Calu3 (cell line): ENCODE measurements at places on chromosomes 16 and 17. TPM values are rescaled to one million over a fixed set of nuclear protein-coding genes. Genes with fewer than 3 reads are reported as not detected.

RHBDF2 gene
- 47.7 and 47.9 TPM in 2 replicates for total RNA-seq

- DNase-seq, result no peak
Observed at GRCh38 chr16:80554033-80554432, 13.2 kb downstream of the DYNLRB2 start.

DNA sequence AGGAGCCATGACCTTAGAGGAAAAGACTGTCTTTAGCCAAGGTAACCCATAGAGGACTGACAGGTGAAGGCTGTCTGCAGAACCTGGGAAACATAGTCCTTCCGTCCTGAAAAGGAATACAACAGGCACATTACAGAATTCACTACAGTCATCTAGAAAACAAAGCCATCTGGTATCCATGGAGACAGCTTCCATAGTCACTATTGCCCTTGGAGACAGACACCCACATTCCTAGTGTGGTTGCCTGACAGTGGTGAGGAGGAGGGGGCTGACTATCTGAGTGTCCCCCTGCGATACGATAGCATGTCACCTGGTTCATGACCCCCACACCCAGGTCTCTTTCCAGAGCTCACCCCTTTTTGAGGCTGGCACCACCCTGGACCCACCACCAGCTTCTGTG lies 254.7 kb downstream of the CDH13 start:
- no peak for DNase-seq

GRCh38 chr17:36592316-36592715 lies 637 bp downstream of the DHRS11 start:
- peak; percentile 80 for DNase-seq

DNA sequence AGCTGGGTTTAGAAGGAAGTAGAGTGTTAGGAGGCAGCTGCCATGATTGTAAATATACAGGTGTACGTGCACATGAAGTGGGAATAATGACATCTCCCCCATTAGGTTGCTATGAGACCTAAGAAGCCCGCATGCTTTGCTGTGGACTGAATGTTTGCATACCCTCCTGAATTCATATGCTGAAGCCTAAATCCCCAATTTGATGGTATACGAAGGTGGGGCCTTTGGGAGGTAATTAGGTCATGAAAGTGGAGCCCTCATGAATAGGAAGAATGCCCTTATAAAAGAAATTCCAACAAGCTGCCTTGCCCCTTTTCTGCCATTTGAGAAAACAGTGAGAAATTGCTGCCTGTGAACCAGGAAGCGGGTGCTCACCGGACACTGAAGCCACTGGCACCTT lies 44.0 kb downstream of the CCDC182 start:
- no peak for DNase-seq

DNA sequence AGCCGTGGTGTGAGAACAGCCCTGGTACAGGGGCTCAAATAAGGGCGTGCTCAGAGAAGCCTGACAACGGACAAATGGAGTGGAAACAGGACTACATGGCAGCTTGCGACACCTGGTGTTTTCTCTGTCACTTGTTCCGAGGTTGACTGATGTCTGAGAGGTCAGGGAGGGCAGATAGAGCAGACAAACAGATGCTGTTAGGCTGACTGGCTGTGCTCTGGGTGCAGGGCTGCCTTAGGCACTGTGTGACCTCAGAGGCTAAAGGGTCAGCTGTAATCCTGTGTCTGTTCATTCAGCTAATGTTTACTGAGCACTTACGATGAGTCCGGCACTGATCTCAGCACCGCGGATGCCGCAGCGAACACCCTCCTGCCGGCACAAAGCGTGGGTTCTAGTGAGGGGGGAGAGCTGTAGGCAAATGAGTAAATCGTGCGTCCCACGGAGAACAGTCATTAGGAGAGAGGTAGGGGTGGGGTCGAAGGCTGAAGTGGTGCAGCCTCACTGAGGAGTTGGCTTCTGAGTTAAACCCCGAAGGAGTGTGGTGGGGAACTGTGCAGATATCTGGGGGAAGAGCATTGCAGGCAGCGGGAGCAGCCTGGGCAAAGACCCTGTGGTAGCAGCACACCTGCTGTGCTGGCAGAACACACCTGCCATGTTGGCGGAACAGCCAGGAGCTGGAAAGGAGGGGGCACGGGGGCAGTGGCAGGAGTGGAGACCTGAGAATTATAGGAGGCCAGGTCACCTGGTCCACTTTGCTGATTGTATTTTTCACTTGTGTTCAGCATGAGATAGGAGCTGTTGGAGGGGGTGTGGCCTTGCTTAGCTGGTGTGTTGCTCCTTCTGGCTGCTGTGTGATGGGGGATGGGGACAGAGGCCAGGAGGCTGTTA lies 35.0 kb downstream of the GPT2 start:
- no peak for DNase-seq

DNA sequence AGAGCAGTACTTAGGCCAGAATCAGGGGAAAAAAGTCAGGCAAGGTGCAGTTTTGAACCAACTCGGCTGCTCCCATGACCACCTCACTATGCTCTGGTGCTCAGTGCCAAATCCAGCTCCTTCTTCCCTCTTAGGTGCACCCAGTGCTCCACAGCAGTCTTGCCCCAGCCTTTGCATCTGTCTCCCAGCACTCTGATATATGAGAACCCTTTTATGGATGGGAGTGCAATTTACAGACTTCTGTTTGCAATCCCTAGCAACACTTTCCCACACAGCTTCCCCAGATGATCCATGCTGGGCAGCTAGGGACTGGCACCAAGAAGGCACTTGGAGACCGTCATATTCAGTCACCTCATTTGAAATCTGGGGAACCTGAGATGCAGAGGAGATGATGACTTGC lies 267.9 kb upstream of the CCL2 start:
- no peak for DNase-seq

- no peak for DNase-seq
Observed at GRCh38 chr17:75318615-75319222, 29.5 kb upstream of the SLC25A19 start.

- no peak for DNase-seq
Observed at GRCh38 chr16:55398762-55399161, 74.8 kb downstream of the IRX6 start.

DNA sequence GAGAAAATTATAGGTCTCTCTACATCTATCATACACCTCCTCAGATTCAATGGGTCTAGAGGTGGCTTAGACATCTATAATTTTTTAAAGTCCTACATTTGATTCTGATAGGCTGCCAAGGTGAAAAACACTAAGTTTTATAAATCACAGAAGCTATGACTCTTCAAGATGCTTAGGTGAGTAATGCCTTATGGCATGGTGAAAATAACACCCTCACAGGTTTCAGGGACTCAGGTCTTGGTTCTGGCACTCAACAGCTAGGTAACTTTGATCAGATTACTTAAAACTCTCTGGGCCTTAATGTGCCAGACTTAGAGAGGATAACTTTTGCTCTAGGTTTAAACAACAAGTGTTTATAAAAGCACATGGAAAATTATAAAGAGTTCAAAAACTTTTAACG lies 2.0 kb upstream of the COX10 start:
- DNase-seq, result no peak

GRCh38 chr16:51731160-51731559 lies 580.1 kb upstream of the SALL1 start:
- DNase-seq, result no peak

CACNG1 gene
- total RNA-seq, result not detected in 2 replicates

DNA sequence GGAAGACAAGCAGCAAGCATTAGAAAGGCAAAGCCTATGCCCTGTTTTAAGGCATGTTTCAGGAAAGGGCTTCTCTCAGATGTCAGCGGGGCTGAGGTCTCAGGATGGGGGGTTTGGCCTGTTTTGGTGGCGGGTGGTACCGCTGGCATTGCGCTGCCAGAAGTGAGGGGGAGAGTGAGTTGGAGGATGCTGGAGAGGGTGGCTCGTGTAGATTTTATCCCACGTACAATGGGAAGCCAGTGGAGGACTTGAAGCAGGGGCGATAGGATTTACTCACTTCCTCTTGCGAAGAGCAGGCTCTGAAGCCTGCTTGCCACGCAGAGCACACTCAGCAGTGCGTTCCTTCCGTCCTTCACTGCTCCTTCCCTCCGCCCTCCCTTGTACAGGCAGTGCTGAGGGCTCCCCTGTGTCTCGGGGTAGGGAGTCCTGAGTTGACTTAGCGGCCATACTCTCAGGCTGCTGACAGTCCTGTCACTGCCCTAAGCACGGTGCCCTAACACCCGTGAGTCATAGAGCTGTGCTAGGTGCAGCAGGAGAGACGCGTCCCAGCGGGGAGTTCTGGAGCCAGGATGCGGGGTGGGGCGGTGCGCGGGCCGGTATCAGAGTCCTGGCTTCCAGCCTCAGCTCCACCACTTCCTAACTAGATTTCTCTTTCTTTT lies 113.1 kb downstream of the SNX29 start:
- peak; percentile 60 for DNase-seq

- no peak for DNase-seq
Observed at GRCh38 chr16:58502217-58502921, 2.4 kb downstream of the NDRG4 start.

MPO gene
- not detected in 2 replicates for total RNA-seq

DNA sequence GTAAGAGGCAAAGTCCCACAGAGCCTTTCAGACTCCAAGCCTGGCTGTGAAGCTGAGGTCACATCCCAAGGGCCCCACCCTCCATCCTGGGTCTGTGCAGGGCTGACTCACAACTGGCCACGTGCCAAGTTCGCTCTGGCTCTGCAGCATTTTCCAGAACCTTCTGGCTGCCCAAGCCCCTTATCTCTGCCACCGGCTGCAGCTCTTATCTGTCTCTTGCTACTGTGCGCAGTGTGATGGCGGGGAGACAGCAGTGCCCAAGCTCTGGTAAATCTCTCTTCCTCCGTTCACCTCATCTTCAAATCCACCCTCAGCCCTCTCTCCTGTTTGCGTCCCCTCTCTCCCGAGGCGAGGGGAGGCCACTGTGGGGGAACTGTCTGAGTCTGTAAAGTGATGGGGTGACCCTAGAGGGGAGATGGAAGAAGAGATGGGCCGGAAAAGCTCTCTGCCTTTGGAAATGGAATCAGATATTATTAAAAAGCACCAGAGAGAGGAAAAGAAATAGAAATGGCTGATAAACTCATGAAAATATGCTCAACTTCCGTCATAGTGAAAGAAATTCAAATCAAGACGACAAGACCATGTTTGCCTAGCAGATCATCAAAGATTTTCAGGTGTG lies 162.7 kb upstream of the CDC42EP4 start:
- DNase-seq, result peak; percentile 79

CDYL2 gene
- total RNA-seq, result 1.0 and 1.4 TPM in 2 replicates

CRYBA1 gene
- total RNA-seq, result not detected in 2 replicates

ABCC12 gene
- total RNA-seq, result not detected in 2 replicates

OVCA2 gene
- total RNA-seq, result 21.0 and 22.1 TPM in 2 replicates

CCL16 gene
- not detected in 2 replicates for total RNA-seq

- no peak for DNase-seq
Observed at GRCh38 chr16:3577302-3577752, at the start of gene NLRC3. NLRC3 (minus strand) TSS chr16:3577403; CDS start chr16:3565036, 12,367 bp downstream.

GRCh38 chr17:36926701-36927100 lies 10.6 kb upstream of the LHX1 start:
- no peak for DNase-seq

GRCh38 chr17:81178136-81179091 lies 12.4 kb upstream of the AATK start:
- DNase-seq, result no peak

- DNase-seq, result no peak
Observed at GRCh38 chr17:7167832-7168231, 11.3 kb downstream of the ASGR1 start.

DNA sequence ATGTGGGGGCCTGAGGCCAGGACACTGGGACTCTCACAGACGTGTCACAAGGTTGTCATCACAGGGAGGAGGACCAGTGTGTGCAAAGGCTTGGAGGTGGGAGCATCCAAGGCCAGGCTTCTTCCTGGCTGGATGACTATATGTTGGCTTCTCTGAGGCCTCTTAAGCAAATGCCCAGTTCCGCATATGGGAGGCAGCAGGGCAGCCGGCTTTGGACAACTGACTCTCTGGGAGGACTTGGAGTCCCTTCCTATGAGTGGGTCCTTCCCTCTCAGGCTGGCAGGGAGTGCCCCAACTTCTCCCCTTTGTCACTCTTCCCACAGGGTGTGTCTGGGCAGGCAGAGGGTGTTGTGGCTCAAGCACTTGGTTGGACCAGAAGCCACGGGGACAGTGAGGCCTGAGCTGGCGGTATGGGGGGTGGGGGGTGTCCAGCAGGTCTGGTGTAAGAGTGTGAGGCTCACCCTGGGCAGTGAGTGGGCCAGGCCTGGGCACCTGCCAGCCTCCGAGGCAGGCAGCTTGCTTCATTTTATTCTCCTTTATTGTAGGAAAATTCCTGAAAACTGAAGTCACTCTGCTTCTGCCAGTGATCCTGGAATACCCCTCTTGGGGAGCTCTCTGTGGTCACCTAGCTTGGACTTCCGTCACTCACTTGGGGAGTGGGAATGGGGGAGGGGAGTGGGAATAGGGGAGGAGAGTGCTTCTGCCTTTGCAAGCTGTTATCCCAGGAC lies 14.9 kb downstream of the ADGRG1 start:
- DNase-seq, result no peak

FBRS gene
- 113 and 114 TPM in 2 replicates for total RNA-seq

DRC3 gene
- total RNA-seq, result 2.0 and 2.8 TPM in 2 replicates

DNA sequence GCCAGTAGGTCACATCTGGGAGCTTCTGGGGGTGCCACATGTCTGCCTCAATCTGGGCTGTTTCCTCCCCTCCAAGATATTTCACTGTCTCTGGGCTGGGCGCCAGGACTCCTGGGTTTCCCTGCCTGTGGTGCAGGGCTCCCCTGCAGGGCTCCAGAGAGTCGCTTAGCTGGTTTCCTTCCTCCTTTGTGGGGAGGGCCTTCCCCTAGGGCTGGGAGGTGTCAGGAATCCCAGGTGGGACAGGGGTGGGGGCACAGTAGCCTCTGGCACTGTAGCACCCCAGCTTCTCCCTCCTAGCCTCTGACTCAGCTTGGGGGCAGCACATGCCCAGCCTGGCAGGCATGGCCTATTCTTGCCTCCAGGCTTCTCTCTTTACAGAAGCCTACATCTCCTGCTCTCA lies 2.6 kb downstream of the RARA start:
- DNase-seq, result peak; percentile 99

DNA sequence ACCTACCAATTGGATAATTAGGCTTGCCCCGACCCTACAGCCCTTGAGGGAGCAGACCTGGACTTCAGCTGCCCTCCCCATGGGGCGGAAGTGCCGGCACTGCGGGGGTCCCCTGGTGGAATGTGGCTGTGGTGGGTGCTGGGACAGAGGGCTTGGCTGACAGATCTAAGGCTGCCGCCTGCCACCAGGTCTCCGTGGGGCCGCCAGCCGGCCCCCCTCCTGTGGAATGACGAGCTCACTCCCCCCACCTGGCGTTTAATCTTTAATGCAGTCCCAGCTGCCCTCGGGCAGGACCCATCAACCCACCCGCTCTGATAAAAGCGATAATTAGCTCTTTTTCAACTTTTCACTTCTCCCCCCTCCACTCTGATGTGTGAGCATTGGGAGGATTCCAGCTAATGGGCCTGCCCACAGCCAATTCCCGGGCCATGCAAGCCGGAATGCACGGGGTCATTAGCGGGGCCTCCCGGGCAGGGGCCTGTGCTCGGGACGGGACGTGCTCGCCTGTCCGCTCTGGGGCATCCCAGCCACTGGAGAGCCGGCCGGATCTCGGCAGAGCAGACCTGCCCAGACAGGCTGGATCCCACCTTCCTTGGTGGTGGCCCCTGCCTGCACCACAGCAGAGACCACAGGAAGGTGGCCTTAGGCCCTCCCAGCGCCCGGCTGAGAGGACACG lies 28.3 kb upstream of the GOSR2 start:
- DNase-seq, result no peak

KCTD19 gene
- total RNA-seq, result 3.8 and 5.6 TPM in 2 replicates

CYB561 gene
- total RNA-seq, result 50.3 and 52.1 TPM in 2 replicates
